ENCODE measurements at places on chromosomes 4 and X.

DNA sequence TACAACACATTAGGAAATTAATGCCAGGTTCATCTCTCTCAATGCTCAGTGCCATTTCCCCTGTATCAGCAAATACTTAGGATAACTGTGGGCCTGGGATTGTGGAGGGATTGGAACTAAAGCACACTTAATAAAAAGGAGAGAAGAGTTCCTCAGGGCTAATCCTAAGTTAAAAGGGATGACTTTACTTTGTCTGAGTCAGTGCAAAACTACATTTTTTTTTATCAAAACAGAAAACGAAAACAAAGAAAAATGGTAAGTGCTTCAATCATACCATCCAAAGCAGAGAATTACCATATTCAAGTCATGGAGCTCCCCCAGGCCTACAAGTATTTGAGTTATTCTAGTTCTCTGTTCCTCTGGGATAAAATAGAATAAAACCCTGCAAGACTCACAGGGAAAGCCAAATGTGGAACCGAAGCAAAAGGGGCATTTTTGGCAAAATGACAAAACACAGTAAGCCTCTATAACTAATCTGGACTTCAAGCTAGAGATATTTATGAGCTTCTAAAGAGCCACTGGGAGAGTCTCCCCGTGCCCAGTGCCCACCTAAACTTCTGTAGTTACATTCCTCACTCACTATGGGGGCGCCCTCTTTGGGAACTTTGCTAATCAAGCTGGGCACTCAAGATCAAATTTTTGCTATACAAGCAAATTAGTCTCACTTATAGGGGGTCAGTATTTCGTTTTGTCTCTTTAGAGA is 53.4 kb downstream of the PALLD start:
- peak; percentile 34 for DNase-seq

- no peak for DNase-seq
These were observed 576.5 kb downstream of the MID1IP1 start for GRCh38 chrX:39377773-39378172.

DNA sequence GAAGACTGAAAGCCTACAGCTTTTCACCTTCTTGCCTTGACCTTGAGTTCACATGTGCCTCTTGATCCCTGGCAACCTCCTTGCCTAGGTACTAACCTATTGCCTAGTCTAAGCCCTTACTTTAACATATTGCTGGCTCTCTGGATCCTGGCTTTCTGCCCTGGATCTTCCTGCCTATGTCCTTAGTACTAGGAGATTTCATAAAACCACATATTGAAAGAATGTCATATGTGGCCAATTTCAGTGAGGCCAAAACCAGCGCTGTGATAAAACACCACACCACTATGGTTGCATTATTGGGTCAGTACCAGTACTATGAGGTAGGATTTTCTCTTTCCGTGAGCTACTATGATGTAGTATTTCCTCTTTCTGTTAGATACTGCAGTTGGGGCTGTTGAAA is 80.4 kb downstream of the CT47B1 start:
- no peak for DNase-seq

GRCh38 chr4:6437826-6438238 is 34.6 kb downstream of the PPP2R2C start:
- no peak for DNase-seq

- no peak for DNase-seq
These were observed 21.0 kb upstream of the UGT2B7 start for GRCh38 chr4:69075061-69075792.

GRCh38 chr4:106355193-106355592 is 13.4 kb downstream of the GIMD1 start:
- DNase-seq = no peak

DNA sequence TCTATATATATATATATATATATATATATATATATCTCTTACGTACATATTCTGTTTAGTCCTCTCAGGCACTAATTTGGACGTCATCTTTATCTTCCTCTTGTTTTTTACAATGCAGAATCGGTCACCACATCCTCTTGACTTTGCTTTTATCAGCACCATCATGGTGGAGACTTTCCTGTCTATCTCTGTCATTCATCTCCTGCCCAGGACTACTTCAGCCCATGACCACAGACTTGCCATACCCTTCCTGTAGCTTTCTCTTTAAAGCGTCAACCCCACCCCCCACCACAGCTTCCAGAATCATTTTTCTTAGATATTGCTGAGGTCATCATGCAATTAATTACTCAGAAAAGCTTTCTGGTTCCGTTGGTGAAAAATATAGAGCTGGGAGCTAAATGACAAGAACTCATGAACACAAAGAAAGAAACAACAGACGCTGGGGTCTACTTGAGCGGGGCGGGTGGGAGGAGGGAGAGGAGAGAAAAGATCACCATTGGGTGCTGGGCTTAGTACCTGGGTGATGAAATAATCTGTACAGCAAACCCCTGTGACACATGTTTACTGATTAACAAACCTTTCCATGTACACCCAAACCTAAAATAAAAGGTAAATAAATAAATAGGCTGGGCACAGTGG is 30.5 kb upstream of the PRKX start:
- DNase-seq = no peak

All from COLO829 (cell line).